ENCODE measurements at places on chromosomes 16 and 17. TPM values are rescaled to one million over a fixed set of nuclear protein-coding genes. Genes with fewer than 3 reads are reported as not detected.

- H3K27ac ChIP-seq, result no peak overlapping the region
- H3K36me3 ChIP-seq, result no peaks in the 10 kb centered on the region
- no peak for DNase-seq
- no peak overlapping the region for H3K4me3 ChIP-seq
These were observed 126.5 kb downstream of the WWOX start for GRCh38 chr16:78225919-78226318.

KCNJ12 gene
- total RNA-seq, result 0.02 TPM

GRCh38 chr17:62109378-62109902, 44.4 kb upstream of the MED13 start:
- no peak overlapping the region for H3K4me3 ChIP-seq
- H3K4me1 ChIP-seq, result peaks cover 12% of the 10 kb centered on the region
- peak; percentile 93 for DNase-seq
- H3K27me3 ChIP-seq, result no peaks in the 10 kb centered on the region
- no peaks in the 10 kb centered on the region for H3K36me3 ChIP-seq
- no peak overlapping the region for H3K27ac ChIP-seq

DNA sequence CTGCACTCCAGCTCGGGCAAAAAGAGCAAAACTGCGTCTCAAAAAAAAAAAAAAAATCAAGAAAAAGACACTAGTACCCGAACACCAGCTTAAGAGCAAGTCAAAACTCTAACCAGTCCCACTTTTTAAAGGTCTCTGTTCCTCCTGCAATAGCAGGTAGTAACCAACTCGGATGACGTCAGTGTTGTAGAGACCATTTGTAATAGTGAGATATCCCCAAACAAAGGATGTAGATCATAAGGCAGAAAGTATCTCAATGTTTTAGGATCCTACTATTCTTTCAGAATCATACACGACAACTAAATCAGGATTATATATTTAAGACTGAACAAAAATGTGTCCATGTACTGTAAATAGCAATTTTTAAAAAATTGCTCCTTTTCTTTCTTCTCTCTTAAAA, 2.4 kb downstream of the JPT1 start:
- H3K27me3 ChIP-seq, result no peaks in the 10 kb centered on the region
- peak overlapping the region; percentile 94 for H3K27ac ChIP-seq
- peaks cover 20% of the 10 kb centered on the region for H3K4me1 ChIP-seq
- H3K4me3 ChIP-seq, result peak overlapping the region; percentile 98
- H3K36me3 ChIP-seq, result peaks cover 41% of the 10 kb centered on the region

KRTAP1-5 gene
- total RNA-seq, result not detected

DNA sequence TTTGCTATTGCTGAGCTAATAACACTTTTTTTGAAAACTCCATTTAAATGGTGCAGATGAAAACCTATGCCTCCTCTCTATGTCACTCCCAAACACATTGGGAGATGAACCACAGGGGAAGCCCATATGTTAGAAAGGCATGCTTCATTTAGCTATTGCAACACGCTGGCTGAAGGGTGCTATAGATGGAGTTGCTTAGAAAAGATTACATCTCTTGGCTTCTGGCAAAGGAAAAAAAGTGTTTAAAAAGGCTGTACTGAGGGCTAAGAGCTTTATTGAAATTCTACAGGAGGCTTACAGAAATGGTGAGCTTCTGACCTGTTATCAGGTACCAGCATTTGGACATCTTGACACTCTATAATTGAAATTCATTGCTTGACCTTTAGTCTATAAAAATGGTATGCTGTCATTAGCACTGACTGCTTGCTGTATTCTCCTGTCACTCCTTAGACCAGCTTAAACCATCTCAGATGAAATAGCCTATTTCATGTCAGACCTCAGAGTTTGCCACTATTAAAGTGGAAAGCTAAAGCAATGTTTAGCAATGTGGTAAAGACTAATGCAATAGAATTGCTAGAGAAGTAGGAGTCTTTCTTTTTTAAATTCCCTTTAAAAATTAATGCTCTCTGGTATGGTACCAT, 503.9 kb downstream of the CDH11 start:
- H3K4me3 ChIP-seq, result no peak overlapping the region
- no peaks in the 10 kb centered on the region for H3K4me1 ChIP-seq
- no peak for DNase-seq
- H3K27ac ChIP-seq, result no peak overlapping the region
- no peaks in the 10 kb centered on the region for H3K36me3 ChIP-seq

DNA sequence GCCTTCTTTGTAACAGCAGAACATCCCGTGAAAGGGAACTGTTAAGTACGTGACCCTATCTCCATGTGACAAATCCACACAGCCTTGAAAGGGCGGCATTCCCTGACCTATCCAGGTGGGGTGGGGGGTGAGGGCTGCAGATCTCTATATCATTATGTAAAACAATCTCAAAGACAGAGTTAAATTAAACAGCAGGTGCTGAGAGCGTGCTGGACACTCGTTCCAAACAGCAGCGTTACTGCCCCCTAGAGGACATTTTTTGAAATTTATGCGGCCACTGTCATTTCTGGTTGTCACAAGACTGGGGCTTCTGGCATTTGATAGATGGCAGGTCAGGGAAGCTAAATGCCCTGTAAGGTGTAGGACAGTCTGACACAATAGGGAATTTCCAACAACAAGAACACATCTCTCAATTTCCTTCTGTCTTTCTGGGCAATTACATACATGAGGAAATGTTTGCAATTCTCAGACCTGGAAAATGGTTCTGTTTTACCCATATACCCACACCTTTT, 6.7 kb upstream of the SLC25A39 start:
- peaks cover 8% of the 10 kb centered on the region for H3K4me1 ChIP-seq
- H3K36me3 ChIP-seq, result no peaks in the 10 kb centered on the region
- no peak overlapping the region for H3K27ac ChIP-seq
- DNase-seq, result peak; percentile 68
- H3K27me3 ChIP-seq, result no peaks in the 10 kb centered on the region
- H3K4me3 ChIP-seq, result no peak overlapping the region

DNA sequence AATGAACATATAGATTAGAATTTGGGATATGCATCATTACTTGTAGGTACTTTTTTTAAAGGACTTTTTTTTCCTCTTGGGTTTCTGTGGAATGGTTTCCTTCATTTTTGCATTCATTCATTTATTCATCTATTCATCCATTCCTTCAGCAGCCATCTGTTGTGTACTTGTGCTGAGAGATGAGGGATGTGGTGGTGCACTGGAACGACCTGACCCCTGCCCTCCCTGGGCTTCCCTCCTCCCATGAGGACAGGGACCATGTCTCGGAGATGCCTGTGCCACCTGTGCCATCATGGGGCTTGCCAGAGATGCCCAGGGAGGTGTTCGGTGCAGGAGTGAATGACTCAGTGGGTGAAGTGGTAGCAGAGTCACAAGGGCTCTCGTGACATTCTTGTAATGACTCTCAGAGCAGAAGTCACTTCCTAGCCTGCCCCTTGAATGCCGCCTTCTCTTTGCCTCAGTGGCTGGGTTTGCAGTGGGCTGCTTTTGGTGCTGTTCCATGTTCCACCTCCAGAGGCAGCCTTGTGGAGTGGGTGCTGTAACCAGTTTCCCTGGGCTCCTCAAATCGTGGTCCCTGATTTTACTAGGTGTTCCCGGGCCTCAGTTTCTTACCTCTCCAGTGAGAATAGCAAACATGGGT, 43.9 kb downstream of the CLEC16A start:
- peaks cover 41% of the 10 kb centered on the region for H3K36me3 ChIP-seq
- H3K27me3 ChIP-seq, result no peaks in the 10 kb centered on the region
- H3K4me3 ChIP-seq, result no peak overlapping the region
- peaks cover 15% of the 10 kb centered on the region for H3K4me1 ChIP-seq
- no peak overlapping the region for H3K27ac ChIP-seq

TMEM238L gene
- not detected for total RNA-seq

GRCh38 chr16:16092925-16093627, 130.2 kb downstream of the ABCC6 start:
- H3K36me3 ChIP-seq, result peaks cover 75% of the 10 kb centered on the region
- H3K27me3 ChIP-seq, result no peaks in the 10 kb centered on the region
- DNase-seq, result no peak
- H3K4me1 ChIP-seq, result no peaks in the 10 kb centered on the region
- no peak overlapping the region for H3K4me3 ChIP-seq
- no peak overlapping the region for H3K27ac ChIP-seq

OTOP3 gene
- not detected for total RNA-seq

DYNC1LI2 gene
- 40.8 TPM for total RNA-seq

DNA sequence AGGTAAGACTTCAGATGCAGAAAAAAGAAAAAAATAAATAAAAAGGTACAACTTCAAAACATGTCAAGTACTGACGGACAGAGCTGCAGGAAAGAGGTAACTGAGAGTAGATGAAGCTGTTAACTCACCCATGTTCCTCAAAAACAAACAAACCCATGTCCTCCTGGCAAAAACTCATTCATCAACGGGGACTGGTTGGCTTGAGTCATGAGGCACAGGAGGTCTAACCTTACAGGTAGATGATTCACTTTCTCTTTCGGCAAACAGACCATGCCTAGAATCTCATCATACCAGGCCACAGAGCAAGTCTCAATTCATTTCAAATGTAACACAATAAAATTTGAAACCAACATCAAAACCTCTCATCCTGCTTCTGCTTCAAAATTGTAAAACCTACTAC, 12.3 kb upstream of the FASN start:
- DNase-seq, result no peak
- H3K4me3 ChIP-seq, result no peak overlapping the region

GRCh38 chr16:3590736-3591435, 13.7 kb upstream of the NLRC3 start:
- H3K27ac ChIP-seq, result no peak overlapping the region
- H3K27me3 ChIP-seq, result no peaks in the 10 kb centered on the region
- peaks cover 3% of the 10 kb centered on the region for H3K36me3 ChIP-seq
- no peak for DNase-seq
- peaks cover 10% of the 10 kb centered on the region for H3K4me1 ChIP-seq

GRCh38 chr16:31298340-31298739, 38.6 kb downstream of the ITGAM start:
- no peaks in the 10 kb centered on the region for H3K36me3 ChIP-seq
- H3K27me3 ChIP-seq, result no peaks in the 10 kb centered on the region
- peaks cover 5% of the 10 kb centered on the region for H3K4me1 ChIP-seq
- DNase-seq, result no peak
- H3K27ac ChIP-seq, result no peak overlapping the region
- H3K4me3 ChIP-seq, result no peak overlapping the region

DNA sequence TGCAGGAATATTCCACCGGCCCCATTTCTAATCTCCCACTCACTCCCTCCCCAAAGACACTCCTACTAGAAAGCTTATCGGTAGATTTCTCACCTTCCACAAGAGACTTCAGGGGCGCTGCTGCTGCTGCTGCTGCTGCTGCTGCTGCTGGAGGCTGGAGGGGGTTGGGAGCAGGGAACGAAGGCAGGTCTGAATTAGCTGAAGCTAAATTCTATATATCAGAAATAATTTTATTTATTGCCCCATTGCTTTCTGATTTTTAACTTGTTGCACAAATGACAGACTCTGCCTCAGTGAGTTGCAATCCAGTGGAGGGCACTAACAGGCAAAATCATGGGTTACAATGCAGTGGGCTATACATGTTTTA, 25.8 kb upstream of the HLF start:
- H3K4me1 ChIP-seq, result peaks cover 11% of the 10 kb centered on the region
- H3K4me3 ChIP-seq, result peak overlapping the region; percentile 52
- peak; percentile 56 for DNase-seq
- H3K27me3 ChIP-seq, result no peaks in the 10 kb centered on the region
- H3K27ac ChIP-seq, result no peak overlapping the region
- no peaks in the 10 kb centered on the region for H3K36me3 ChIP-seq

PRSS21 gene
- total RNA-seq, result 121 TPM

DNA sequence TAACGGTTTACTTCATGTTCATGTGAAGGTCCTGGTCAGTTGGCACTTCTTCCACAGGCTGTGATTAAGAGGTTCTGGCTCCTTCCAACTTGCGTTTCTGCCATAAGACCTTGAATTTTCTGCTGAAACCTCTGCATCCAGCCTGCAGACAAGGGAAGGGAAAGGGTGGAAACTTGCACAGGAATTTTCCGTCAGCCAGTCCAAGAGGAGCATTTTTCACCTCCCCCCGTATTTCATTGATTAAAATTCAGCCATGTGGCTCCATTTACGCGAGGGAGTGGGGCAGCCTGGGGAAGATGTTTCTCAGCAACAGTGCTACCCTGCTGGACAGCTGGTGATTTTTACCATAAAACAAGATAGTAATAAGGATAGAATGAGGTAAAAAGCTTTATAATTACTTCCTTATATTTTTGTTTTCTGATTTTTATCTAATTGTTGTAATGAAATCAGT, 101.5 kb upstream of the SMIM36 start:
- no peak overlapping the region for H3K4me3 ChIP-seq
- no peak overlapping the region for H3K27ac ChIP-seq
- no peaks in the 10 kb centered on the region for H3K36me3 ChIP-seq
- DNase-seq, result no peak

DNA sequence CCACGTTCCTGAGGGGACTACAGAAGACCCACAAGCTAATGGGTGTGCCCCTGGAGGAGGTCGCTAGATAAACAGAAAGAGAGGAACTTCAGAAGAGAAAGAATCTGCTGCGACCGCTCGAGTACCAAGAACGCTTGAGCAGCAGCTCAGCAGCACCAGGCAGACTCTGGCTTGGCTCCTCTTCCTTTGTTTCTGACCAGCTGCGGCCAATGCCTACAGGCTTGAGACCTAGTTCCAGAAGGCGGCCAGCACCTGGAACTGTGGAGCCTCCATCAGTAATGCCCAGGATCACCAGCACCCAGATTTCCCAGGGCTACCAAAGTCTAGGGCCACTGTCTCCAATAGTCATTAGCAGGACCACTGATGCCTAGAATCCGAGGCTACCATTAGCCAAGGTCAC, 26.0 kb upstream of the GOSR2 start:
- H3K27me3 ChIP-seq, result peaks cover 61% of the 10 kb centered on the region
- no peak overlapping the region for H3K4me3 ChIP-seq
- no peak overlapping the region for H3K27ac ChIP-seq
- no peak for DNase-seq
- no peaks in the 10 kb centered on the region for H3K36me3 ChIP-seq

GRCh38 chr16:15482068-15482747, 47.8 kb downstream of the BMERB1 start:
- no peaks in the 10 kb centered on the region for H3K4me1 ChIP-seq
- DNase-seq, result peak; percentile 46
- H3K27me3 ChIP-seq, result no peaks in the 10 kb centered on the region
- H3K4me3 ChIP-seq, result no peak overlapping the region

DNA sequence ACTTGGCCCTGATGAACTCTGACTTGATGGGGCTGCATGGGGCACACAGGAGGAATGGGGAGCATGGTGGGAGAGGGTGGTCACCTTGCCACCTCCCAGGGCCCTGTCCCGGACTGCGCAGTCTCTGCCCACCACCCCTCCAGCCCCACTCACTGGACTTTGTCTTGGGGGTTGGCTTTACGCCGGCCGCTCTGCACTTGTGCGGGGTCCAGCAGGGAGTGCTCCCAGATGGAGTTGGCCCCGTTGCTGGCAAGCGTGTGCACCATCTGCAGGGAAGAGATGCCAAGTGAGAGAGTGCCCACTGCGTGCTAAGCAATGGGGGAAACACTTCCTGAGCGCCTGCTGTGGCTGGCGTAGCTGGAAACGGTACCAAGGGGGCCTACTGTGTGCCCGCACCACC, 6.7 kb downstream of the GIT1 start:
- H3K36me3 ChIP-seq, result peaks cover 30% of the 10 kb centered on the region
- H3K27ac ChIP-seq, result no peak overlapping the region
- DNase-seq, result no peak
- no peaks in the 10 kb centered on the region for H3K27me3 ChIP-seq
- H3K4me3 ChIP-seq, result no peak overlapping the region

Data from K562 (cell line).